ENCODE measurements at places on chromosomes 3 and 15.

DNA sequence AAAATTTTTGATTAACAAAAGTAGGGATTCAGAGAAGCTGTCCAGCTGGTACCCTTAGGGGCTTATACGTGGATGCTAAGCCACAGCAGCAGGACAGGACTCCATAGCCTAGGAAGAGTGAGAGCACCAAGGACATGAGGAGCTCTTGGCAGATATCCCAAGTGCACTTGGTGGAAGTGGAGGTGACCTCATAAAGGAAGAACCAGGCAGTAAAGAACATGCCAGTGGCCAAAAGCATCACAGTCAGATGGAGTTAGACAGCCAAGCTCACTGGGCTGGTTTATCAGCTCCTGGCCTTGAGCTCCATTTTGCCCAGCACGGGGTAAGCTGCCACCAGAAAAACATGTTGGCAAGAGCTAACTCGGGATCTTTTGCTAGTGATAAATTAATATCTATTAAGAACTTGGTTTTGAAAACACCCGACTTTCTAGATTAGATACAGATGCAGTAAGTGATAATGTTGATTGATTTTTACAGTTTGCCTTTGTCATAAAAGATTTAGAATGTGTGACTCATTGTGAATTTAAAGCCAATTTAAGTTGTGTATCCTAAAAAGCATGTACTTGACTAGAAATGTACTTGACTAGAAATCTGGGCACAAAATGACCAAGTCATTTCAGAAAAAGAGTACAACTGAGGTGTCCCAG lies 108.0 kb downstream of the CMSS1 start:
- DNase-seq = no peak

DNA sequence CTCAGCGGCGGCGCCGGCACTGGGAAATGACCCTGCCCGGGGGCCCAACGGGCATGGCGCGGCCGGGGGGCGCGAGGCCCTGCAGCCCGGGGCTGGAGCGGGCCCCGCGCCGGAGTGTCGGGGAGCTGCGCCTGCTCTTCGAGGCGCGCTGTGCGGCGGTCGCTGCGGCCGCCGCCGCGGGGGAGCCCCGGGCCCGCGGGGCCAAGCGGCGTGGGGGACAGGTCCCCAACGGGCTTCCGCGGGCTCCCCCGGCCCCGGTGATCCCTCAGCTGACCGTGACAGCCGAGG lies 172 bp downstream of the ITPKA start:
- DNase-seq = no peak

DNA sequence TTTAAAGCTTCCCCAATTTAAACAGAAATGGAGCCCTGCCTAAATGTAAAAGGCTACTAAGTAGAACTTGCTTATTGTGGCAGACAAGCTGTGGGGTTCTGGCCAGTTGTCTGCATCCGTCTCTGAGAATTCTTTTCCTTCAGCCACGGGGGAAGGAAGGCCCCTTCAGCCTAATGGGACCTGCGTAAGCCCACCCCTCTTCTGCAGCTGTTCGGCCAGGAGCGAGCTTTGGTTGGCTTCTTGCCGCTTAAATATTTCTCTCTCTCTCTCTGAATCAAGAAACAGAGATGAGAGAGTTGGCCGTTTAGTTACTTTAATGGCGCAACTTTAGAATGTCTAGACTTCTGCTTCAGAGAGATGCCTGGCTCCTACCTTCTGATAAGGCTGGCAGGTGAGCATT lies 151.7 kb upstream of the PROK2 start:
- no peak for DNase-seq

DNA sequence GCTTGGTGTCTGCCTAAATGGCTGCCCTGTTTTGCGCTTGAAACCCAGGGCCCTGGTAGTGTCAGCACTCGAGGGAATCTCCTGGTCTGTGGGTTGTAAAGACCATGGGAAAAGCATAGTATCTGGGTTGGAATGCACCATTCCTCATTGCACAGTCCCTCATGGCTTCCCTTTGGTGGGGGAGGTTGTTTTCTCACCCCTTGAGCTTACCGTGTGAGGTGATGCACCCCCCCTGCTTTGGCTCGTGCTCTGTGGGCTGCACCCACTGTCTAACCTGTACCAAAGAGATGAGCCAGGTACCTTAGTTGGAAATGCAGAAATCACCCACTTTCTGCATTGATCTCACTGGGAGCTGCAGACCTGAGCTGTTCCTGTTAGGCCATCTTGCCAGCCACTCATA lies 104.7 kb downstream of the MBNL1 start:
- no peak for DNase-seq

DNA sequence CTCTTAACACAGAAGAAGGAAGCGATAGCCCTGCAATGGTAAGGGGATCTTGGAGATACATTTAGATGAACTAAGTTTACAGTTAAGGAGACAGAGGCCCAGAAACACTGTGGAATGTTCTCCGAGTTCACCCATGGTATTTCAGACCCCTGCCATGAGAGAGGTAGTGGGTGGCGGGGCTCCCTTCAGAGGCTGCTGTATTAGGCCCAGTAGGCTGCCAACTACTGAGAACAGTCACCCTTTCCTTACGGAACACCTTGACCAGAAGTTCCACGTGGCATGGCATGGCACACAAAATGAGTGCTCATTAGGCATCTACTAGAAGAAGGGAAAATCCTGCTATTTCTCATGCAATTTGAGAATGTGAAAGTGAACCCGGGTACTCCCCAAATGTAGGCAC lies 195.4 kb downstream of the TNIK start:
- no peak for DNase-seq

GRCh38 chr3:29822071-29822470 lies 541.2 kb downstream of the RBMS3 start:
- no peak for DNase-seq

DNA sequence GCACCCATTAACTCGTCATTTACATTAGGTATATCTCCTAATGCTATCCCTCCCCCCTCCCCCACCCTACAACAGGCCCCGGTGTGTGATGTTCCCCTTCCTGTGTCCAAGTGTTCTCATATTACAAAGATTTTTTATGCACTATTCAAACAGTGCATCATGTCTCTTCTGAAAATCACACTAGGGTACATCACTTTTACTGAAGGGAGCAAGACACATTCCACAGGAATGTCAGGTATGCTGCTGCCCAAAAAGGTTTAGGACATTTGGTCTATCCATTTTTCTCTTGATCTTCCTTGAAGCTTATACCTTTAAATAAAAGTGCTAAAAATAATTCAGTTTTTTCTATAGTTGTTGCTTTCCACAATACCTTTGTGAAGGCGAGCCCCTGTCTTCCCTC lies 9.2 kb upstream of the EPHA3 start:
- no peak for DNase-seq

Data from stimulated activated CD4-positive, alpha-beta T cell treated with anti-CD3 and anti-CD28 coated beads, Interleukin-1b, Interleukin-23, amount 100 ng/mL, for 1 hour (primary cell).